Natural killer cell (primary cell): ENCODE measurements at places on chromosomes 4 and X. TPM values are rescaled to one million over a fixed set of nuclear protein-coding genes. Genes with fewer than 3 reads are reported as not detected.
A peak's percentile ranks its signal among the peaks of the same experiment; 100 is the strongest.

MAGEA4 gene
- not detected for total RNA-seq

DNA sequence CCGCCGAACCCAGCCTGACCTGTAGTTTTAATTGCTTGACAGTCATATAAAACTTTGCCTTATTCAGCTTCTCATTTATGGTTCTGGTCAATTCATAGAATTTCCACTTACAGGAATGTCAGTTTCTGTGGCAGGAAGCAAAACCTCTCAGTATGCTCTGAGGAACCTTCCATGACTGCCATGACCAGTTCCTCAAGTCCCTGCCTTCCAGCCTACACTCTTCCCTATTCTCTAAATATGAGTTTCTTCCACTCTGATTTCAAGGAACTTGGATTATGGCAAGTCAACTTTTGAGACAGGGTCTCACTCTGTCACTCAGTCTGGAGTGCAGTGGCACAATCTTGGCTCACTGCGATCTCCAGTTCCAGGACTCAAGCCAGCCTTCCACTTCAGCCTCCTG, 26.0 kb upstream of the NSUN7 start:
- DNase-seq, result no peak

- peak; percentile 22 for DNase-seq
Measured at GRCh38 chr4:3243136-3243780, 5.7 kb upstream of the MSANTD1 start.

CNGA2 gene
- total RNA-seq, result not detected

CDKL2 gene
- 0.32 TPM for total RNA-seq

USP51 gene
- total RNA-seq, result 0.86 TPM

- no peak for DNase-seq
Measured at GRCh38 chrX:70437921-70438665, 6.5 kb upstream of the DLG3 start.

GRCh38 chr4:180799798-180800197, 1443.4 kb upstream of the TENM3 start:
- DNase-seq, result no peak

DNA sequence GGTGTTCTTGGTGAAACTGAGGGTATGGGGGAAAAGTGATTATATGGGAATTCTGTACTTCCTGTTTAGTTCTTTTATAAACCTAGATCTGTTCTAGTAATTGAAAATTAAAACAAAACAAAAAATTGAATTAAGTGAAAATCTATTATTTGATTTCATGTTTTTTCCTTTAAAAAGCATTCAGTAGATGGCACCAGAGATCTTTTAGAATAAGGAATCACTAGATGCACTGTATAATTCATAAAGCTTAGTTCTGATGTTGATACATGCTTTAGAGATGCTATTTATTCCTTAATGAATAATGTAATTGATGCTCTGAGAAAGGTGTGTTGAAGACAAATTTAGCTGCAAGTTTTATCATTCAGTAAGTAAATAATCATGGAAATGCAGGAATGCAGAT, 87.3 kb downstream of the LCORL start:
- DNase-seq, result no peak

PFKFB1 gene
- 0.39 TPM for total RNA-seq

- no peak for DNase-seq
Measured at GRCh38 chr4:55512922-55513571, 33.7 kb downstream of the CLOCK start.

- DNase-seq, result peak; percentile 55
Measured at GRCh38 chrX:48958635-48959094, 1.3 kb upstream of the OTUD5 start.
